ENCODE measurements at places on chromosomes 5 and 9. TPM values are rescaled to one million over a fixed set of nuclear protein-coding genes. Genes with fewer than 3 reads are reported as not detected.
A peak's percentile ranks its signal among the peaks of the same experiment; 100 is the strongest.

The HRH2 gene
- 1.1 TPM for total RNA-seq

The PCDHGB4 gene
- total RNA-seq = 6.4 TPM

The C9orf152 gene
- total RNA-seq = not detected

The TTLL11 gene
- total RNA-seq = 3.7 TPM

The FCN2 gene
- not detected for total RNA-seq

The PCDHA9 gene
- total RNA-seq = under 0.01 TPM

The LMAN2 gene
- total RNA-seq = 308 TPM

The EGFL7 gene
- 58.7 TPM for total RNA-seq

The UBE2D2 gene
- 120 TPM for total RNA-seq

DNA sequence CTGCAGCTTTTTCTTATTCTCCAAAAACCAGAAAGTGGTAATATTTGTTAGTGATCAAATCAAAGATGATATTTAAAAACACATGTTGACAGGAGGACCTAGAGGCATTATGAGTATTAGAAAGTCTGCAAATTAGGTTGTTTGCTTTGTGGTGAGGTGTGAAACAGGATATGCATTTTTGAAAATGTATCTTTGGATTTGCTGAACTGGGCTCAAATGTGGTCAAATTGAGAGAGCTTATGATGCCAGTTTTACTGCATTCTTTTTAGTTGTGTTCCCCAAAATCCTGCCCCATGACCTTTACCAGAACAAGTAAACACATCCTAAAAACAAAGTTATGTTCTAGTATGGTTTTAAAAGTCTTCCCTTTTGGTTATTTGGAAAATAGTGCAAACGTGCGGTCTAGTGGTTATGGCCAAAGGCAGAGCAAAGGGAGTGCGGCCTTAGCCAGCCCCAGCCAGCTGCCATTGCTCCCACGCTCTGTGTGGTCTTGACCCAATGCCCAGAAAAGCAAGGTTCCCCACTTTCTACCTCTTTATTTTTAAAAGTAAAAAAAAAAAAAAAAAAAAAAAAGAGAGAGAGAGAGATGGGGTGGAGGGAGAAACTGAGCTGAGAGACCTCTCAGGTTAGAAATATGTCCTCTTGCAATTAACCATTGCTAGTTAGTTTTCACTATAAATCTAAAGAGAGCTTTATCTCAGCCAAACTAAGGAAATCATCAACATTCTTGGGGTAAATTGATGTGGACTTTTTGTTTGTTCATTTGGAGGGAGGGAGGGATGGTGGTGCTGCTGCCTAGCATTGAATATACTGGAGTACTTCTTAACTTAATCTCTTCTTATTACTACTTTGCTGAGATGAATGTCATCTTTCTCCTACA, 176.6 kb downstream of the ARHGAP26 start:
- DNase-seq = no peak

DNA sequence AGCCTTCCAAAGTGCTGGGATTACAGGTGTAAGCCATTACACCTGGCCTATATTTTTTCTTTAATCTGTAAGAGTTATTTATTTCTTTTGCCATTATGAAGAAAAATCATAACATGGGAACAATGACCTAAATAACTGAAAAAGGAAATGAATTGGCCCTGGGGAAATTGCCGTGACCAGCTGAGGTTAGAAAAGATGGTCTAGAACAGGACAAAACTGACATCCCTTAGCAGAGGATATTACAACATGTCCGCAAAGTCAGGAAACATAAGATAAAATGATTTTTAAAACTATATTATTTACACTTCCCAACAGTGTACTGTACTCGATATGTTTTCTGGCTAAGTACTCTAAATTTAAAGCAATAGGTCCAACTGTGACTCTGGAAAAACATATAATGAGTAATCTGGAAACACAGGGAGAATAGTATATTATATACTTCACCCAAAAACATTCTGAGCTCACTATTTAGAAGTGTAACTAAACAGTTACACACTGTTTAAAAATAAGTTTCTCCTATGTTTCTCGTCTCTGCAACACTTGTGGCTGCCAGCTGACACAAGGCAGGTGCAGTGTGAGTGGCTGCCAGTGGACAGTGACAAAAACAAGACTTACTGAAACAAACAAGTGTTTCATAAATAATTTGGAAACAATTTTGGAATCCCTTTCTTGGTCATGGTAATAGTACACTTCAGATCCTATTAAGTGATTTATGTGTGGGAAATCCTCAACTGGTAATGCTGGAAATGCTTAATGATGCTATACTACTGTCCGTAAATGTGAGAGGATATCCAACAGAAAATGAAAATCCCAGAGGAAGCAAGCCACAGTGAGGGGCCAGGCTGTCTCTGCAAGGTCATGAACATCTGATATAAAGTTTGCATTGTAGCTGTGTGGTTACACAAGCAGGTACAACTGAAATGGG, 69.1 kb downstream of the C9orf85 start:
- DNase-seq = no peak

DNA sequence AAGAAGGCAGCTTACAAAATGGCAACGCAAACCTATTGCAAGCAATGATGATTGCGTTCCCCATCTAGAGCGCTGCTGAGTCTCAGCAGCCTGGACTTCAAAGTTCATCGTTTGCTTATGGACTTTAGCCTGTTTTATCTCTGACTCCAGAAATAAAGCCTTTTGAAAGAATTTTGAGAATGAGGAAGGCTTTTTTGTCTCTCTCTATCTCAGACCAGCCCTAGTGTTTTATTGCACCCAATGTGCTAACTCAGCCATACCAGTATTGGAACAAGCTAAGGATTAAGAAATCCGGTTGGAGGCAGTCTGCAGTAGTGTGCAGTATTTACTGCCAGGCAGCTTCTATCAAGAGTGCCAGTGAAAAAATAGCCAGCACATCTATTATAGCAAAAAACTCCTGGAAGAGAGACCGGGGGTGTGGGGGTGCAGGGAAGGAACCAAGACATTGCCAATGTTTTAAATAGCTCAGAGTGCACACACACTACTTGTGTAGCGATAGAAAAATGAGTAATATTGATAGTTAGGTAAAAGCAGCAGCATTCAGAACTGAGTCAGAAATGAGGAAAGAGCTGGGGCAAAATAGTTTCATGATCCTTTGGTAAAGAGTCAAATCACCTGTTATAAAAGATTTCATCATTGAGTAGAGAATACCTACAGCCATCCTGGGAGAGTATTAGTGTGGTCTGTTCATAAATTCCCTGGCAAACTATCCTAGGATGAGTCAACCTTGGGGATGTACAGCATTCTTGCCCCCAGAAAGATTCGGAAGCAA, 219.0 kb downstream of the ZNF608 start:
- DNase-seq = no peak

GRCh38 chr9:91515074-91515687, 91.5 kb upstream of the NFIL3 start:
- peak; percentile 81 for DNase-seq

- DNase-seq = no peak
Measured at GRCh38 chr5:62343428-62343827, 37.4 kb downstream of the KIF2A start.

DNA sequence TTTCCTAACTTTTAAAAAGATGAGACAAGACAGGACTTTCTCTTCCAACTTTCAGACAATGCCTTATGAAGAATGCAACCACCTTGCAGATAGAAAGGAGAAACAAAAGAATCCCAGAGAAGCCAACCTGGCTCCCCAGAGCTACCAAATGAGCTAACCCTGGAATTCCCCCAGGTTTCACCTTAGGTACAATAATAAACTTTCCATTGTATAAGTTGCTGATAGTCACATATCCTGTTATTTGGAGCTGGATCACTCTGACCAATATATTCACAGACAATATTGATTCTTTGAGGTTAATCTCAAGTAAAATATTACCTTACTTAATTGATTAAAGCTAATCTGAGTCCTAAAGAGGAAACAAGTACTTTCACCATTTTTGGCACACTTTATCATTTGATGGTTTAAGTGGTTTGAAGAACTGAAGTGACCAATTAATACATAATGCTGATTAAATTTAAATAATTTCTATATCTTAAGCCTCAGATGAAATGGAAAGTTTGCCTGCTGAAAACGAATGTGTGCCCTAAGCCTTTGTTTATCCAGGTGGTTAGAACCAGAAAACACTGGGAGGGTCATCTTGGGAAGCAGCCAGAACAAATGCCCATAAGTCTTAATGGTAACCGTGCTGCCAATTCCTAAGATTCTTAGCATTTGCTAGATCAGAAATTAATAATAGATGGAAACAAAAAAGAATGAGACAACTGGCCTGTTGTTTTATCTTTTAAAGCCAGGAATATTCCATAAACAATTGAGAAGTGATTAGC, 159.6 kb upstream of the SLC12A2 start:
- DNase-seq = no peak

- no peak for DNase-seq
Measured at GRCh38 chr9:88953381-88954029, 37.8 kb upstream of the S1PR3 start.

- no peak for DNase-seq
Measured at GRCh38 chr9:97502984-97503861, 1.8 kb downstream of the TMOD1 start.

DNA sequence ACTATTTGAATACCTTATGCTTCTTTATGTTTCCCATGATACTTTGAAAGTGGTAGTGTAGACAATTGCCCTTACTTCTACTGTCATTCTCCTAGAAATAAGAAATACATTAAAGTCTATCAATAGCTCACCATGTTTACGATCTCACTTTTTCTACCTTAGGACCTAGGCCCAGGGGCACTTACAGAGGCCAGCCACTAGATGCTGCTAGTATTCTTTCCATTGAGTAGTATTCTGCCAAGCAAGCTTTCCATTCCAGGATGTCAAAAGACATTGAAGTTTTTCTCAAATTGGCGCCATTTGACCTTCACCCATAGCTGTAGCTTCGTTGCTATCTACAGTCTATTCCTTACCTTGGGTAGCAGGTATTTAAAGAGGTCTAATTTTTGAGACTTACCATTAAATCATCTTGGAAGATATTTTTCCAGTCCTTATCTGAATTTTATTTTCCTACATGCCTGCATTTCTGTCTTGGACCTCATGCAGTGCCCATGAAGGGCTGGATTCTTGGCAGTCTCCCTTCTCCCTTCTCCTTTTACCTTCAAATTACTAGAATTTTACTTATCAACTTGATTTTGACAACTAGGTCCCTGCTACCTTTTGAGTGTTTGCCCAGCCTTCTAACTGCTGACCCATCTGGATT, 246.0 kb upstream of the NUDT12 start:
- peak; percentile 7 for DNase-seq

DNA sequence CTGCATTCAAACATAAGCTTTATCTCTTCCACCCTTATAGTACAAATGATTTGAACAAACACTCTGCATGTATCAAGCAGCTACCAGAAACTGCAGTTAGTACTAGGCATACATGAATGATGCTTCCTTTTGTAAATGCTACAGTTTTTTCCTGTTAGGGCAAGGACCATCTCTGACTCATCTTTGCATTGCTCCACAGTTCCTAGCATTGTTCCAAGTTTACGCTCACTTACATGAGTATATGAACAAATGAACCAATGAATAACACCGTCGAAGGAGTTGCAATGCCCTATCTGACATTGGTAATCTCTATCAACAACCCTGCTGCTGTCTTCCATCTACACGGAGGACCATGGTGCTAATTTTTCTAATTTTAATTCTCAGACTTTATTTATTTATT, 2.1 kb upstream of the ALDH7A1 start:
- DNase-seq = no peak

- DNase-seq = no peak
Measured at GRCh38 chr5:134530301-134531077, 5.0 kb downstream of the JADE2 start.

DNA sequence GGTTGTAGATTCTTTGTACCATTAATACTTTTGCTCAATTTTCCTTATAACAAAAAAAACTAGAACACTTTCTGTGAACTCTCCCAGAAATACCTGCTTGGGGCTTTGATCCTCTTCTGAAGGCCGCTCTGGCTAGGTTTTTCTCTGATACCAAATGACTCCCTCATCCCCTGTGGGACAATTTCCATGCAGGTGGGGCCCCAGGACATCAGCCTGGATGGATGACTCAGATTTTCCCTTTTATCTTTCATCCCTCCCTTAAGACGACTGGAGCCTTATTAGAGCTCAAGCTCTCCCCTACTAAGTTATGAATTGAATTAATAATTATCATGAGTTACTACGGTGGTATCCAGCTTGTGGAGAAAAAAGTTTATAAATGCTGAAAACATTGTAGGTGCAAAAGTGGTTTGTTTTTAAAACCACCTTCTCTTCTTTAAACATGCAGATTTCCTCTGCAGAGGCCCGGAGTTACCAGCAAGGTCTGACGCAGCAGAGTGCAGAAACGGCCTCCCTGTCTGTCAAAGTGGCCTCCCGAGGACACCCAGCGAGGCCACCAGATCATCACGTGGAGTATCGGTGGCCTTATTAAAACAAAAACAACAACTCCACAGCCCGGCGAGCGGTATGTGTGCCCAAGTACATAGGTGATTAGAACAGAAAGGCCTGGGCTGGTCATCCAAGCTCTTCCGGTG, 50.8 kb upstream of the IRX4 start:
- no peak for DNase-seq

DNA sequence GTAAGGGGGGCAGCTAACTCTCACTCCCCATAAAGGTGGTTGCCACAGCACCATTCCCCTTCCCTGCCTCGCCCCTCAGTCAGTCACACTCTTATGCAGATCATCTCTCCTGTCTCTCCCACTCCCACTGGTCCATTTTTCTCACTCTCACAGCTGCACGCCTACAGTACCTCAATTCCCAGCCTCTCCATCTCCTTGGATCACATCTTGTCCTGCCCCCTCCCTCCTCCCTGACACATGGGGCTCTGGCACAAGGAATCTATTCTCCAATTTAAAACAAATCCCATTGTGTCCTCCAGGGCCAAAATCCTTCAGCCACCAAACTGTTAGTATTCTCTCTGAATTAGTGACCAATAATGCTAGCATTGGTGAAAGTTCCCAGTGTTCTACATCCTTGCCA, 114.4 kb downstream of the AUH start:
- DNase-seq = no peak

DNA sequence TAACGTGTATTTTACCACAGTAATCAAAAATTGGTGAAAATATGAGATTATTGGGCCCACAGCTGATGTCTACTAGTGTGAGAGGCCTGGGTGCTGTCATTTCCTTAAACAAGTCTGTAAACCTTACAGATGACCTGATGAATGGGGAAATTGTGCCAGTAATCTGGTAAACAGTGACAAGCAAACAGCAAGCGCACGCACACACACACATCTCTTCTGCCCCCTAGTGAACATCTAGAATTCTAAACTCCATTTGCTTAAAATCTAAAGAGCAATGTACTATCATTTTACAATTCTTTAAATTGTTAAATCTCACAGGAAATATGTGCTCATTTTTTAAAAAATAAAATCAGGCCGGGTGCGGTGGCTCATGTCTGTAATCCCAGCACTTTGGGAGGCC, 7.5 kb upstream of the RAPGEF1 start:
- no peak for DNase-seq

GRCh38 chr9:115444959-115445358, 327.0 kb upstream of the TNC start:
- no peak for DNase-seq

- DNase-seq = no peak
Measured at GRCh38 chr5:143426437-143426991, 23.0 kb upstream of the NR3C1 start.

DNA sequence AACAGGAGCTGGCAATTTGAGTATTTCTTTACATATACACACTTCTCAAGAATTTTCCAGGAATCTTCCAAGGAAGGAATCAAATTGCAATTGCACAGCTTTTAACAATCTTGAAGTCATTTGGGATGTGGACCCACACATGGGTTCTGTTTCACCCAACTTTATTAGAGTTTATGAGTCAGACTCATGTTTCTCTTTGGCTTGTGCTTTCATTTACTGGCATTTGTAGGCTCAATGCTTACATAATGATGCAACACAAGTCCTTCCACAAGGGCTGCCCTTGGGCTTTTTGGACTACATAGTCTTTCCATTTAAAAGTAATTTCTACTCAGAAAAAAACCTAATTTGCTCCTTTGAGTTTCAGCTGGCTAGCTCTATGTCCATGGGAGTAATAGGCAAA, 4.6 kb upstream of the CDC37L1 start:
- DNase-seq = no peak

Measured in kidney epithelial cell (primary cell).